Stimulated activated CD4-positive, alpha-beta T cell treated with anti-CD3 and anti-CD28 coated beads, Interleukin-15, amount 100 ng/mL, for 1 hour (primary cell): ENCODE measurements at places on chromosomes 7 and 10.

DNA sequence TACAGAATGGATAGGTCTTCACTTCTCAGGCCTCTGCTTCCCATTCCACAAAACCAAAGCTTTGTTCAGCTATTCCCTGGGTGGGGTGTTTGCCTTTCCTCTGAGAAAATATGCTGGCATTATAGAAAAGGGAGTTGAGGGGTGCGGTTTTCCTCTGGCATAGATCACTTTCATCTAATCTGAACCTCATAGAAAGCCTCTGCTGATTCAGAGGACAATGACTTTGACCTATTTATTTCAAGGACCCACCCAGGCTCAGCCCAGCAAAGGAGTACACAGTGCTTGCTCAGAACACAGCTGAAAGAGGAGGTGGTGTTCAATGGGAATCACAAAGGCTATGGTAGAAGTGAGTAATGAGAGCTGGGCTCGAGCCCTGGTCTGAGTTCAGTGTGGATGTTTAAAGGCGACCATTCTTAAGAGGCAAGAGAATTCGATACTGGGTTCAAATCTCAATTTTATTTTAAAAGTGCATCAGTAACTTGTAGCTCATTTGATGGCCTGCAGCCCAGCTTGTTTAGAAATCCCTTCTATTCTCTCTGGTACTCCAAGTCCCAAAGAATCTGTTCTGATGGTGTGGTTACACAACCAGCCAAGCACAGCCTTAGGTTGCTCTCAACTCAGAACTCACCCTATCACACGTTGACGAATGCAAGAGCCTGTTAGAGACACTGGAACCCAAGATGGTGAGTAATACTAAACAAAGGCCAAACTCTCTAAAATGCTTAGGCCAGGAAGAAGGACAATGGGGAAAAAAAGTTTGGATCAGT is 1012.8 kb downstream of the LRMDA start:
- DNase-seq: no peak

- DNase-seq: no peak
These were observed 205.0 kb downstream of the ABCA13 start for GRCh38 chr7:48376263-48376662.

DNA sequence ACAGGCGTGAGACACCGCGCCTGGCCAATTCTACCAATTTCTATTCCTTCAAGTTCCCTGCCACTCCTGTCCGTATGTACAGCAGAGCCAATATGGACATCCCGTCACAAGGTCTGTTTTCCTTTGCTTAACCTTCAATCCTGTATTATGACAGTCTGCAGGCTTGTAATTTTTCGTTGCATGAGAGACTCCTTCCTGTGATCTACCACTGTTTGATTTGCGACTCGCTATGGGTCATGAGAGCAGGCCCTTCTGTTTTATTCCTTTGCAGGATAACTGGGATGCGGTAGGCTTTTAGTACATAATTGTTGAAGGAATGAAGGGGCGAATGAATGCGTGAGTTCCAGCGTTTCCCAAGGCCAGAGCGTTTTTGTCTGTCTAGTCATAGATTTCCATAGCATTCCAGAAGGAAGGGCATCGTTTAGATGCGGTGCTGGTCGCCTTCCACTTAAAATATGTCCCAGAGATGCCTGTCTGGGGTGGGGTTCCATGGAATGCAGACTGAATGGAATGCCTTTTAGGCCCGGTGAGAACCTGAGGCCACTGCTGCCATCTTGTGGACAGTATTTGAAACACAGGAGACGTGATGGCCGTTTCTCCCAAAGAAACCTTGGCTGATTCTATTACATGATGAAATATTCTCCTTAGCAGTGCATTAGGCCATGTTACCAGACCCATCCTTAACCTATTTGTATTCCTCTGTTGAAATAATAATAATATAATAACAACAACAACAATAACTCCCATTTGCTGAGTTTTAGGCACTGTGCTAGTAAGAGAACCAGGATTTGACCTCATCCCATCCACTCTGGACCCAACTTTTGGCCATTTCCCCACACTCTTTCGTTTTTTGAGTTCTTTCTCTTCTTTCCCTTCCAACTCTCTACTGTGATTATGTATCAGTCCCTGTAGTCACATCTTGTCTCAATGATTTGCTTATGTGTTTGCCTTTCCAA is 193.2 kb downstream of the MYOF start:
- no peak for DNase-seq

DNA sequence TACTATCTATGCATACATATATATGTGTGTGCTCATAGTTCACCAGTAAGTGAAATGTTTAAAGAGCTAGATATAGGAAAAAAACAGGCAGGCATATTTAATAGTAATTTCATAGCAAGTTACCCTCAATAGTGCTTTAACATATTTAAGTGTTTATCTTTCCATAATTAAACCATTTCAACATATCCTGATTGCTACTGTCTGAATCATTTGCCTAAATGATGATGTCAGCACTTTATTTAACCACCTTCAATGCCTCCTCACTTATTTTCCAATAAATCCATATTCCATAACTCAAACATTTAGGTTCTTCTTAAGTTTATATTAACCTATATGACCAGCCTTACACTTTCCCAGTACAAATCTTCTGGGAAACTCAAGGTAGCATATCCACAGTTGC is 601.1 kb downstream of the ARL4A start:
- DNase-seq: no peak

GRCh38 chr10:34627331-34627730 is 187.8 kb downstream of the PARD3 start:
- DNase-seq: no peak
